ENCODE measurements at places on chromosomes 6 and 20.

- DNase-seq, result no peak
These were observed 9.8 kb upstream of the GRM4 start for GRCh38 chr6:34155471-34156300.

DNA sequence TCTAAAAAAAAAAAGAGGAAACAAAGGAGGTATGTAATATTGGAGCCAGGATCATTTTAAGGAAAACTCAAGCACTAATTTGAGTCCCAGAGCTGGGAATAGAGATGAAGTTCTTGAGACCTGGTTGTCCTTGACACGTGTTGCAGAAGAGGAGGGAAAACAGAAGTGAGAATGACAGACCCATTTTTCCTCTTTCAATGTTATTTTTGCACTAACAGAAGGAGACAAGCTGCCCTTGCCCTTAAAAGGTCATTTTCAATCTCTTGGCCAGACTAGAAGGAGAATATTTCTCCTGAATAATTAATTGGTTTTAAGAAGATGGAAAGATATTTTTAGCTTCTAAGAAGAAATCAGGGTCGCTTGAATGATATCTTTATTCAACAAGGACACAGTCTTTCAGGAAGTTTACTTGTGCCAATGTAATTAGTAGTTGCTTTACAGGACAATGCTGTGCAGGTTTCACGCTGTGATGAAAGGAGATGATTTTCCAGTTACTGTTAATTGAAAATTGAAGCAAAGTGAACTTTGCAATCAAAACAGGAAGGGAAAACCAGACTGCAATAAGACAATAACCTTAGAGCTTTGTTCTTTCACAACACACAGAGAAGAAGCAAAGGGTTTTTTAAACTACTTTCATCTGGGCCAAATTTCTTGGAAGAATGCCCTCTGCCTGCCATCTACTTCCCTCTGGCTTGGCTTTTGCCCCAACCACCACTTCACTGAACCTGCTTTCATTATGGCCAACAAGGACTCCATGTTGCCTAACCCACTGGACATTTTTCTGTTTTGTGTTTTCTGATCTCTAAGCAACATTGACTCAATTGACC lies 107.8 kb upstream of the SHLD1 start:
- no peak for DNase-seq

- no peak for DNase-seq
These were observed 789.3 kb downstream of the FRK start for GRCh38 chr6:115271434-115271833.

DNA sequence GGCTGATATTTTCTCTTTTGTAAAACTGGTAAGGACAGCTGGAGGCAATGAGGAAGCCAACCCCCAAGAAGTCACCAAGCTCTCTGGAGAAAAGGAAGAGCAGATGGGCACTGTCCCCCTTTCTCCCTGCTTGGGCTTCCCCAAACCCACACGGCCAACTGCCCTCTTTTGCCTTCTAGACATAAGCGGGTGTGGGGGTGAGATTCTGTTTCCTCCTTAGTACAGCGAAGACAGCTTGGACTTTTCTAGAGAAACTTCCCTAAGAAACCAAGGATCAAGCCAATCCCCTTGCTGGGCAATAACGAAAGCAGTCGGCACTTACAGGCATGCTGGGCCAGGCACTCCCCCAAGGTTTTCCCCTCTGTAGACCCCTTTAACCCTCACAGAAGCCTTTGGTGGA lies 110.3 kb downstream of the CDC5L start:
- DNase-seq, result no peak

DNA sequence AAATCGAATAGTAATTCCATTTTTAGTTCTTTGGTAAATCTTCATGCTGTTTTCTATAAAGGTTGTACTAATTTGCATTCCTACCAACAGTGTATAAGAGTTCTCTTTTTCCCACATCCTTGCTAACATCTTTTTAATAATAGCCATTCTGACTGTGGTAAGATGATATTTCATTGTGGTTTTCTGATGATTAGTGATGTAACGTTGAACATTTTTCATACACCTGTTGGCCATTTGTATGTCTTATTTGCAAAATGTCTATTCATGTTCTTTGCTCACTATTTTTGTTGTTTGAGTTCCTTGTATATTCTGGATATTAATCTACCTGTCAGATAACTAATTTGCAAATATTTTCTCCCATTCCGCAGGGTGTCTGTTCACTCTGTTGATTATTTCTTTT lies 64.5 kb downstream of the LIN28B start:
- no peak for DNase-seq

GRCh38 chr6:54847799-54848597 lies 1.4 kb downstream of the FAM83B start:
- DNase-seq, result no peak

DNA sequence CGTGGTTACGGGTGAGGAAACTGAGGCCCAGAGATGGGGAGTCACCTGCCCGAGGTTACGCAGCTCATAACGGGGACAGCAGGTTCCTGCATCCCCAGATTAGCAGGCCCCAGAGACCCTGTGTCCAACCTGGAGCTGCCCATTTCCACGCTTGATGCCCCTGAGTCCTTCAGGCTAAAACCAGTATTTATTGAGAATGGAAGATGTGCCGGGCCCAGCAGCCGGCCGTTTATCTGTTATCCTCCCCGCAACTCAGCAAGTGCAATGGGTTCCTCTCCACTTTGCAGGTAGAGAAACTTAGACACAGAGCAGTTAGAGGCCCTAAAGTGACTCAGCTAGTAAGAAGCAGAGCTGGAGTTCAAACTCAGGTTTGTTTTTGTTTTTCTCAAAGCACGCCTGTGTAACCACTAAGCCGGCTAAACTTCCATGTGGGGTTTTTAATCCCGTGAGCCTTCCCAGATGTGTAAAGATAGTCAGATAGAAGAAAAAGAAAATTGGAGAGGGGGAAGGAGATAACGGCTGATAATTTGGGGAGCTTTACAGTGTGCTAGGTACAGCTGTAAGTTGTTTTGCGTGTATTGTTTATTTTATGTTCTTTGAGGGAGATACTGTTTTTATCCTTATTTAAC lies 775 bp downstream of the PFDN4 start:
- DNase-seq, result no peak

DNA sequence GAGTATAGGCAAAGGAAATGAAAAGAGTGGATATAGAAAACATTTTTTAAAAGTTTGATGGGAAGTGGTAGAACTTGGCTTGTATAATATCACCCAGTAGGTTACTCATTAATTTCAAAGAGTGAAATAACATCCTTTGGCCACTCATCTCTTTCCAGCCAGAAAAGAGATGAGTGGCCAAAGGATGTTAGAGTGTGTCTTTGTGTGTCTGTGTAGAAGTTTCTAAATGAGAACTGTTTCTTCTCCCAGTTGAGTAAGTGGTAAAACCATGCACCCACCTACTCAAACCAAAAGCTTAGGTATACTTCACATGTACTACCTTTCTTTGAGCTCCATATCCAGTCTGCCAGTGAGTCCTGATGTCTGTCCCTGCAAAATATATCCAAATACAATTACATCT lies 47.7 kb upstream of the TMEM244 start:
- DNase-seq, result no peak

DNA sequence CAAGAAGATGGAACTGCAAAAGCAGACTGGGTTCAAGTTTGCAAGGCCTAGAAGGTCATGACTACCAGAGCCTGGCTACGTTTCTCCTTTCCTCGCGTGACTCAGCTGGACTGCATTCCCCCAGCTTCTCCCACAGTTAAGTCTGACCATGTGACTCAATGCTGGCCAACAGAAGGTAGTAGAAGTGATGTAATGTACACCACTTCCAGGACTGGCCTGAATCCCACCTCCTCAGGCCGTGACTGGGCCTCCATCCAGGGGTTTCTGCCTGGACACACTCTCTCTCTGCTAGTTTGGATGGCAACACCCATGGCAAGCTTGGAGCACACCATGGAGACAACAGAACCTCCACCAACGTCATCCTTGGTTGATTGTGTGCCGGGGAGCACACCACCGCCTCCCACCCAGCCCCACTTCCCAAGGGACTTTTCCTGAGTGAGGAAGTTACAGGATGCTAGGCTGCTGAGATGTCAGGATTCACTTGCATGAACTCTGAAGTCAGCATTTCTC lies 112.0 kb upstream of the CDYL start:
- peak; percentile 68 for DNase-seq

DNA sequence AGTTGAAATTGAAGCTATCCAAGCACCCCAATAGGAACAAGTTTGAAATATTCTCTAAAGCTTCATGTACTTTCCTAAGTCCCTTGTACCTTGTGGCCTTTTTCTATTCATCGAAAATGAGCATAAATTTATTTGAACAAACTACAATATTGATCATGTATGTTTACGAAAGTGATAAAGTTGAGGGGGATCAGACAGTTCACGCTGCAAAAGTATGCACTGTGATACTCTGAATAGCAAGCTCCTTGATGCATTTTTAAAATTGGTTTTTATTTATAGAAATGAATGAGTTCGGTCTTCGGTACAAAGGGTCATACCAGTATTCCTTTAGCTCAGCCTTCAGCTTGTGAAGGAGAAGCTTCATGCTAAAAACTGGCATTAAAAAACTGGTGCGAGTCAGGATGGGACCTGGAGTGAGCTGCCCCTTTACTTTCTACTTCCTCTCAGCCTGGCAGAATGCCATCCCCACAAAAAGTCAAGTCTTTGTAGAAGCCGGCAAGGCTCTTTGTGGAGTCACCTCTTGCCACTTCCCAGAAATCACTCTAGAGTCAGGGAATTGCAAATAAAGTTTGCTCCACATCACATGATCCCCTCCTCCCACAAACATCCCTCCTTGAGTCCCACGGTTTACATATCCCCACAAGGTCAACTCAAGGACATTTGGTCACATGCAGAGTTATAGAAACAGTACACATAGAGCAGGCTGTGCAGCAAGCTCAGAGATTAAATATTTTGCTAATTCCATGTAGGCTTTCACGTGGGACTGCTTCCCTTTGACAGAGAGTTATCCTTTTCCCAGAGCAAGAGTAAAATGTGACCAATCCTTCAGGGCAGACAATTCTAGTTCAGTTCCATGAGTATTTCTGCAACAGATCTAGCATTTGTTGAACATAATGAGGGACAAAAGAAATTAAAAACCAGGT lies 34.6 kb upstream of the ADGRF1 start:
- no peak for DNase-seq
